ENCODE measurements at places on chromosomes 6 and 20. TPM values are rescaled to one million over a fixed set of nuclear protein-coding genes. Genes with fewer than 3 reads are reported as not detected.

DNA sequence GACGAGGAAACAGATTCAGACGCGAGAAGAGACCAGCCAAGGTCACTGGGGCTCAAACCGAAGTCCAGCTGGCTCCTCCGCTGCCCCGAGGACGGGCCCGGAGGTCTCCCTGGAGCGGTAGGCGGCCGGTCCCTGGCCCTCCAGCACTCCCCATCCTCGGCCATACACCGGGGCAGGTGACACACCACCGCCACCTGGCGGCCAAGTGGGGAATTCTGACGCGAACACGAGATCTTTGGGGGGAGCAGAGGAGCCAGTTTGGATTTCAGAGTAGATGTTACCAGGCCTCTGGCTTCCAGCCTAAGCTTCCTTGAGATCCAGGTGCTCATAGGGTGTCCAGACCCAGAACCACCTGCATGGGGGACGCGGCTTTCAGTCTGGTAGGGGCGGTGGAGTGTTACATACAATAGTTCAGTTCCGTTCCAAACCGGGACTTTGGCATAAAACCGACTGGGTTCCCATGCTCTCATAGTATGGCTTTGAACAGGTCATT, 16.1 kb downstream of the BPIFB1 start:
- DNase-seq: peak; percentile 76
- no peak overlapping the region for H3K4me3 ChIP-seq
- peaks cover 4% of the 10 kb centered on the region for H3K4me1 ChIP-seq
- no peak overlapping the region for H3K27ac ChIP-seq

DNA sequence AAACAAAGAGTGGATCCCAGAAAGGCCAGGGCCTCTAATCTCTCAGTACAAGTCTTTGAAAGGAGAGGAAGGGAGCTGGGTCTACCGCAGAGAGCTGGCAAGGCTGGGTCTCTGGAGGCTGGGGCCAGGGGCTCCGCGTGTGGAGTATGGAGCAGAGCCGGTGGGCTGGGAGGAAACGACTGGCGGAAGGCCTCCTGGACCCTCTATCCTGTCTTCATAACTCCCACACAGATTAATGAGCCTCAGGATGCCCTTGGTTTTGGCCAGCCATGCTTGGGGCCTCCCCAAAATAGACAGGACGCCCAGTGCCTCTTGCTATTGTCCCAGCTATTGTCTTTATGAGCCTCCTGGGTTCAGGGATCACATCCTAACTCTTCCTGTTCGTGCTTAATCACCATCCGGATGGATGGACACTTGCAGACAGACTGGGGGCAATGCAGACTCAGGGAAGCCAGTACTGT, 306.4 kb downstream of the DHX35 start:
- peak overlapping the region; percentile 21 for H3K27ac ChIP-seq
- H3K4me3 ChIP-seq: no peak overlapping the region
- H3K4me1 ChIP-seq: peaks cover 18% of the 10 kb centered on the region
- no peaks in the 10 kb centered on the region for H3K27me3 ChIP-seq
- DNase-seq: no peak
- H3K36me3 ChIP-seq: no peaks in the 10 kb centered on the region

GRCh38 chr20:9150679-9151078, 81.8 kb downstream of the PLCB4 start:
- H3K36me3 ChIP-seq: no peaks in the 10 kb centered on the region
- no peak overlapping the region for H3K4me3 ChIP-seq
- no peaks in the 10 kb centered on the region for H3K27me3 ChIP-seq
- H3K27ac ChIP-seq: no peak overlapping the region
- H3K4me1 ChIP-seq: peaks cover under 1% of the 10 kb centered on the region
- DNase-seq: no peak

DNA sequence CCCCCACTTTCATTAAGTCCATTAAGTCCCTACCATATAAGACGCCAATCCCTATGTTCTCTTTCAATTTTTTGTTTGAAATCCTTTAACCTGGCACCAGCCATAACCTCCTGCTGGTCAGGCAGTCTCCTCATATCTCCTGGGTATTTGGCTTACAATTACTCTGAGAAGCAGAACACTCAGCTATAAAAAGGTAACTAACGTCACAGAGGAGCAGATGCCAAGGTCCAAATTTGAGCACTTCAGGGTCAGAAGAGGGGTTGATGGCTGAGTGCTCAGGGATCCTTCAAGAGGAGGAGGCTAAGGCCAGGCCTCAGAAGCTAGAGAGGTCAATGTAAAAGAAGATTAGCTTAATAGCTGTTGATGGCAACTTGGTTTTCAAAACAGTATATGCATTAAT, 22.3 kb upstream of the RCAN2 start:
- H3K27ac ChIP-seq: no peak overlapping the region
- no peaks in the 10 kb centered on the region for H3K4me1 ChIP-seq
- H3K4me3 ChIP-seq: no peak overlapping the region
- H3K27me3 ChIP-seq: no peaks in the 10 kb centered on the region
- H3K36me3 ChIP-seq: no peaks in the 10 kb centered on the region

- H3K4me1 ChIP-seq: no peaks in the 10 kb centered on the region
- H3K27me3 ChIP-seq: no peaks in the 10 kb centered on the region
- no peak overlapping the region for H3K4me3 ChIP-seq
- DNase-seq: no peak
- no peak overlapping the region for H3K27ac ChIP-seq
These were observed 34.5 kb downstream of the FGD2 start for GRCh38 chr6:37039958-37040357.

- H3K27ac ChIP-seq: peak overlapping the region; percentile 52
- H3K36me3 ChIP-seq: no peaks in the 10 kb centered on the region
- peaks cover 50% of the 10 kb centered on the region for H3K4me1 ChIP-seq
- no peak overlapping the region for H3K4me3 ChIP-seq
- no peak for DNase-seq
- no peaks in the 10 kb centered on the region for H3K27me3 ChIP-seq
These were observed 21.6 kb downstream of the DSE start for GRCh38 chr6:116392132-116393013.

- no peaks in the 10 kb centered on the region for H3K36me3 ChIP-seq
- H3K4me1 ChIP-seq: no peaks in the 10 kb centered on the region
- no peak for DNase-seq
- H3K27ac ChIP-seq: no peak overlapping the region
These were observed 711.1 kb downstream of the HDGFL1 start for GRCh38 chr6:23280437-23280836.

DNA sequence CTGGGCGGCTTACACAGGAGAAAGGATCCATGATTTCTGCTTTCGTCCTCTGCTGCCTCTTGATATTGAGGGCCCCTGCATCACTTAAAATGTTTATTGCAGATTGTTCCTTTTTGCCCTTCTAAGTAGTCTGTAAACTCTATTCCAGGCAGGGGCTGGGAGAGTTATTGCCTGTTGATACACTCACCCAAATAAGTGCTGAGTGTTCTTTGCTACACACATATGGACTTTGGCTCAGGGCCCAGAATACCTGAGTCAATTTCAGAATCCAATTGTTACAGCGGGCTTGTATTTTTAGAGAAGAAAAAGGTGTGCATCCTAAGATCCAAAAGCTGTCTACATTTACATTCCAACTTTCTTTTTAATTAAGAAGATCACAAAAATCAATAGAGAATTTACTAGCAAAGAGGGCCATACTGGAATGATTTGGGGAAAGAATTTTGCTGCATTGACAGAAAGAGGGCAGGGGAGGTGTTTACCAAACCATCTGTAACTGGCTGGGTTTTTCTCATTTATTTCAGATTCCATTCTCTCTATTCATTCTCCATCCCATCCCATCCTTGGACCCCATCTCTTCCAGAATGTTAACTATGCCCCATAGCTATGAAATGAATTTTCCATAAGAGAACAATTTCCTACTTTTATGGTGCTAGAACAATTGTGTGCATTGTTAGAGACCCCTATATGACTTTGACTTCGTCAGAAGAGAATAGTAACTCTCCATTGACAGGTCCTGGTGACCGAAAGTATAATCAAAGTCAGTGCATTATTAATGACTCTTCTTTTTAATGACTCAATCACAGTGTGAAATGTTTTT, 959.9 kb upstream of the FLRT3 start:
- H3K4me1 ChIP-seq: no peaks in the 10 kb centered on the region
- no peaks in the 10 kb centered on the region for H3K36me3 ChIP-seq
- no peak overlapping the region for H3K4me3 ChIP-seq
- no peaks in the 10 kb centered on the region for H3K27me3 ChIP-seq

DNA sequence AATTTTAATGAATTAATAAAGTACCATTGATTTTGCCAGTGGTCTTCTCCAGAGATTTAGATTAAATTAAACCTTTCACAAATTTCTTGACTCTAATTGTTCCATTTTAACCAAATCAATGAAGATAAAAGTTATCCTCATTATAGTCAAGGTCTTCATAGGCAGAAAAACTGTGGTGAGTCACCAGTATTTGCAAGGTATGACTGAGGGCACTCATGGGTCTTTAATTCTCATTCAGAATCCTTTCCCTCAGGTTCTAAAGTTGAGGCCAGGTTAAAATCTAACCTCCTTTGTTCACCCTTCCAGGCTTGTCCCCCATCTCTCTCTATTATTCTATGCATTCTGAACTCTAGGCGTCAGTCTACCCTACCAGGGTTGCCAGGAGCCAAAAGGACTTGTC, 93.9 kb downstream of the JAG1 start:
- no peak overlapping the region for H3K27ac ChIP-seq
- no peaks in the 10 kb centered on the region for H3K4me1 ChIP-seq
- no peaks in the 10 kb centered on the region for H3K36me3 ChIP-seq
- H3K4me3 ChIP-seq: no peak overlapping the region
- DNase-seq: no peak

DNA sequence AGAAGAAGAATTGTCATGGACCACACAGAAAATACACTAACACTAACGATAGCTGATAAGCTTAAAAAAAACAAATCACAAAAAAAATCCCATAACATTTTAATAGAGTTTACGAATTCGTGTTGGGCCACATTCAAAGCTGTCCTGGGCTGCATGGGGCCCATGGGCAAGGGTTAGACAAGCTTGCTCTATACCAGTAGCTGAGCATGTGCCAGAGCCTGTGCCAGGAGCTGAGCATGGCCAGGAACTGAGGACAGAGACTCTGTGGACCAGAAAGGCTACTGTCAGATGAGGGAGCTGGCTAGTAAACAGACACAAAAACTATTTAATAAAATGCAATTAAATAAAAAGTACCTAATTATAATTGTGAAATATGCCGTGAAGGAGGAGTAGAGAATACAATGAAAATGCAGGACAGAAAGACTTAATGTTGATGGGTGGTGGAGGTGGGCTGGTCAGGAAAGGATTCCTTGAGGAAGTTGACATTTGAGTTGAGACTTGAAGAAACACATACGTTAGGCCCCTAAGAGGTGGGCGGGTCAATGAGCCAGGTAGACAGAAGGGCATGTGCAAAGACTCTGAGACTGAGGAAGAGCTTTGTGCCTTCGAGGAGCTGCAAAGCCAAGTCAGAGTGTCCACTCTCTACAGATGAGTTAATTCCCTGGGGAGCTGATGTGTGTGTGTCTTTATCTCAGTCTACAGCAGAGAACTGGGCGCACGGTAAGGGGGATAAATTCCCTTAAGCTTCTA, 66.1 kb downstream of the JPH2 start:
- no peak overlapping the region for H3K4me3 ChIP-seq
- no peak for DNase-seq

DNA sequence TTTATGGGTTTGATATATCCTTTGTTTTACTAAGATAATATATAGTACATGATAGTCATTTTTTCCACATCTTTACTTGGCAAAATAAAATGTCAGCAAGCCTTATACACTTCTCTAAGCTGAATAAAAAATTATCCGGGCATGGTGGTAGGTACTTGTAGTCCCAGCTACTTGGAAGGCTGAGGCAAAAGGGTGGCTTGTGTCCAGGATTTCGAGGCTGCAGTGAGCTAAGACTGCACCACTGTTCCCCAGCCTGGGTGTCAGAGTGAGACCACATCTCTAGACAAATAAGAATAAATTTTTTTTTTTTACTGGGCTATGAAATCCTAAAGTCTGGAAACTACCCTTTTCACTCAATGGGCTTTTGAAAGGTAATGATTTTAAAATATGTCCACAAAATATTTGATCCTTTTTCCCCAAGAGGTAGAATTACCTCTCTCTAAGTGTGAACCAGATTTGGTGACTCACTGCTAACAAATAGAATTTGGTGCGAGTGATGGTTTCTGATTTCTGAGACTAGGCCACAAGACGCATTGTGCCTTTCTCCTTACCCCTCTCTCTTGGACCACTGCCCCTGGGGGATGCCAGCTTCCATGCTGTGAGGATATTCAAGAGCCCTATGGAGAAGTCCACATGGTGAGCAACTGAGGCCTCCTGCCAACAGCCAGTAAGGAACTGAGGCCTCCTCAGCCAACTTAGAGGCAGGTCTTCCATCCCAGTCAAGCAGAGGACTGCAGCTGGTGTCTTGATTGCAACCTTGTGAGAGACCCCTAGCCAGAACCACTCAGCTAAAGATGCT, 84.2 kb upstream of the ZNFX1 start:
- no peak overlapping the region for H3K27ac ChIP-seq
- DNase-seq: no peak
- H3K27me3 ChIP-seq: no peaks in the 10 kb centered on the region
- H3K36me3 ChIP-seq: no peaks in the 10 kb centered on the region

DNA sequence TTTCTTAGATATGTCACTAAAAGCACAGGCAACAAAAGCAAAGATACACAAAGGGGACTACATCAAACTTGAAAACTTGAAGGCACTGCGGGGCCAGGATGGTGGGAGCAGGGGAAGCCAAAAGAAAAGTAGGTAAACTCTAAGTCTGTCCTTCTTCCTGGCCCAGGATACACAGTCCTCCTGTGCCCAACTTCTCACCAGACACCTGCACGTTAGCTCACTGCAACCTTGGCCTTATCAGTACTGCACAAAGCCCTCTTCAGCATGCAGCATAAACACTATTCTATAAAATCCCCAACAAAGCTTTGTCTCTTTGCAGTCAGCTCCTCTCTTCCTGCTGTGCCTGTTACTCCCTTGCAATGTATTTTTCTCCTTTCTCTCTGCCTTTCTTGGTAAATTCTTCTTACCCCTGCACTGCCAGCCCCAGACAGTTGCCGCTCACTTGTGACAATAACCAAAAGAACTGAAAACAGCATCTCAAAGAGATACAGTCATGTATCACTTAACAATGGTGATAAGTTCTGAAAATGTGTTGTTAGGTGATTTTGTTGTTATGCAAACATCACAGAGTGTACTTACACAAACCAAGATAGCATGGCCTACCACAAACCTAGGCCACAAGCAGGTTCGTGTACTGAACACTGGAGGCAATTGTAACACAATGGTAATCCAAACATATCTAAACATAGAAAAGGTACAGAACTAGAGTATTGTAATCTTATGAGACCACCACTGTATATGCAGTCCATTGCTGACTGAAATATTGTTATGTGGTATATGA, 51.2 kb downstream of the NINL start:
- no peak for DNase-seq
- H3K4me3 ChIP-seq: no peak overlapping the region
- no peak overlapping the region for H3K27ac ChIP-seq
- no peaks in the 10 kb centered on the region for H3K36me3 ChIP-seq
- H3K27me3 ChIP-seq: no peaks in the 10 kb centered on the region
- H3K4me1 ChIP-seq: peaks cover 6% of the 10 kb centered on the region

- H3K4me1 ChIP-seq: no peaks in the 10 kb centered on the region
- no peak for DNase-seq
- no peak overlapping the region for H3K27ac ChIP-seq
- H3K27me3 ChIP-seq: no peaks in the 10 kb centered on the region
These were observed 98.3 kb upstream of the PHACTR1 start for GRCh38 chr6:12618296-12618695.

- H3K27ac ChIP-seq: no peak overlapping the region
- DNase-seq: no peak
- H3K4me1 ChIP-seq: no peaks in the 10 kb centered on the region
These were observed 628.0 kb upstream of the AGPAT4 start for GRCh38 chr6:161901740-161902426.

Gene RAET1L
- total RNA-seq: not detected

Gene LIN28B
- total RNA-seq: not detected

Gene RNGTT
- 11.4 TPM for total RNA-seq

Gene KHDC1
- total RNA-seq: 1.7 TPM

Gene DNMT3B
- total RNA-seq: 1.1 TPM

Gene EEF1A2
- 0.77 TPM for total RNA-seq

Gene SALL4
- total RNA-seq: 0.09 TPM

Data from lower lobe of right lung (tissue), 2 donors.